ENCODE measurements at places on chromosomes 16 and 17.

DNA sequence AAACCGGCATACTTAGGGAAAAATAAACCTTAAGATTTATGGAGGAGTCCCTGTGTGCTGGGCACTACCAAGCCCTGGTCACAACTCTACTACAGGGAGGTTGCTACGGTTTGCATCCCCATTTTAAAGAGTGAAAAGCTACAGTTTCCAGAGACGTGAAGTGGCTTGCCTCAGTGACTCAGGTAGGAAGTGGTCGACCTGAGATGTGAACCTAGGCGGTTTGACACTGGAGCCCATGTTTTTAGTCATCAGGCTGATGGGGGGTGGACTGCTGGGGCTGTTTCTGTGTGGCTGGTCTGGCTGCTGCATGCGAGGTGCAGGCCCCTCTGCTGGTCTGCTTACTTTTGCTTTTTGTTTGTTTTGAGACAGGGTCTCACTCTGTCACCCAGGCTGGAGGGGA is 6.6 kb downstream of the COX6A2 start:
- peak; percentile 89 for DNase-seq

- DNase-seq: no peak
Observed at GRCh38 chr17:27577121-27577761, 53.7 kb upstream of the LGALS9 start.

GRCh38 chr16:71499775-71500364 is 10.7 kb upstream of the ZNF19 start:
- DNase-seq: peak; percentile 68

DNA sequence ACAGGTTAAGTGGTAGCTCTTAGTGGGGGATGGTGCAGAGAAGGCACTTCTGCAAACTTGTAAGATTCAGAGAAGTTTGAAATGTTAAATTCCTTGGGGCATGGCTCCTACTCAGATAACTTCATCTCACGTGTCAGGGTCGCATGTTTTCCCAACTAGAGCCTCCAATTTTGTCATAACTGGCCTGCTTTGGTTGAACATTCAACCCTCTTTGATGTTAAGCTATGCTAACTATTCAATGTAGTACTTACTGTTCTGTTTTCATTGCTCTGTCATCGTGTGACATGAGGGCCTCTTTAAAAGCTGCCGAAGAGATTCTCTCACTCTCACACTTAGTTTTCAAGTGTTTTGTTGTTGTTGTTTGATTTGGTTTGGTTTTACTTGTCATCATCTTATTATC is 280.8 kb downstream of the CDH11 start:
- no peak for DNase-seq

DNA sequence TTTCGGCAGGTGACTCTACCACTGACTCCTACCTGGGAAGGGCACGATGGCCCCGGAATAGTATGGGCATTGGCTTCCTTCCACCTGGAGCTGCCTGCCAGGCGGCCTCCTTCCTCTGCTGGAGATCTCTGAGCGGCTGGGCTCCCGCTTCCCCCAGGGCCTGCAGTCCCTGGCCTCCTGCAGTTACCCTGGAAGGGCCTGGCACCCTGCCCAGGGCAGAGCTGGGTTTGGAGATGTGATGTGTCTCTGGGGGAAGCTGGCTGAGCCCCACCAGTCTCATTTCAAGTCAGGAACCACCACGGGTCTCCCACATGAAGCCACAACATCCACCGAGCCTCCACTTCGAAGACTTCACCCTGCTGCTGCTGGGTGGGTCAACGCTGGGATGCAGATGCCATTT is 97.9 kb downstream of the IRF8 start:
- no peak for DNase-seq

GRCh38 chr17:67707442-67707841 is 10.3 kb upstream of the NOL11 start:
- DNase-seq: no peak

- no peak for DNase-seq
Observed at GRCh38 chr16:1834096-1834495, 7.1 kb downstream of the FAHD1 start.

DNA sequence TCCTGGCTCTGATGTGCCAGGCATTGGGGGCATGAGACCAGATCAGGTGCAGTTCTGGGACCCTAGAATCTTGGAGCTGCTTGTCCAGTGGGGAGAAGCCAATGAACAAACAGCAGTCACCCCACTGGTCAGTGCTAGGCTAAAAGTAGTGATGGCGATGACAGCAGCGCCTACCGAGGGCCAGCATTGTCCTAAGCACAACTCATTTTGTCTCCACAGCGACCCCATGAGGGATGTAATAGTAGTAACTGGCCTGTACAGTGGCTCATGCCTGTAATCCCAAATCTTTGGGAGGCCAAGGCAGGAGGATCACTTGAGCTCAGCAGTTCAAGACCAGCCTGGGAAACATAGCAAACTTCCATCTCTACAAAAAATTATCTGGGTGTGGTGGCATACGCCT is 6.2 kb downstream of the SMCR8 start:
- no peak for DNase-seq

DNA sequence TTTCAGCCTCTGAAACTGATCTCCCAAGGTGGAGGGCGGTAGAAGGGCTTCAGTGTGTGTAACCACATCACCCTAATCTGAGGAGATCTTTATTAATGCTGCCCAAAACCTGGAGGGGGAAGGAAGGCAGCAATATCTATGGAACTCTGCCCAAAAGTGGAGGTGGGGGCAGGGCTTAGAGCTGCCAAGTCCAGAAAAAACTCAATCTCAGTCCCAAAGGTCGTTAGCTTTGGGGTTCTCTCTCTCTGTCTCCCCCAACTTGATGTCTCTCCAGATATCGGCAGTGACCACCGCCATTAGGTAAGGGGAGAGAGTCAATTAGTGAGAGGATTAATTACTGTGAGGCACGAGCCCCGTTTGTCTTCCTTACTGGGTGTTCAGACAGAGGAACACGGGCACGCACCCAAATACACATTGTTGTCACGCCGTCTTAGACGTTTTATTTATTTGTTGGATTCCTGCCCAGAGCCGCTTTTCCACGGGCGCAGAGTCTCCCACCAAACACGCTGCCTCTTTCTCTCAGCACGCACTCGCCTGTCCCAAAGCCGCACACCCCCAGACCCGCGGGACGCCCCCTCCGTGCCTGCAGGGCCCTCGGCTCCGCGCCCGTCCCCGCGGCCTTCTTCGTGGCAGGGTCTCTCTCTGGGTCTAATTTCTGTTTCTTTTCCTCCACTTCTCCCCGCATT is 5.4 kb upstream of the LHX1 start:
- no peak for DNase-seq

GRCh38 chr16:85227084-85227945 is 115.0 kb upstream of the CIBAR2 start:
- no peak for DNase-seq

DNA sequence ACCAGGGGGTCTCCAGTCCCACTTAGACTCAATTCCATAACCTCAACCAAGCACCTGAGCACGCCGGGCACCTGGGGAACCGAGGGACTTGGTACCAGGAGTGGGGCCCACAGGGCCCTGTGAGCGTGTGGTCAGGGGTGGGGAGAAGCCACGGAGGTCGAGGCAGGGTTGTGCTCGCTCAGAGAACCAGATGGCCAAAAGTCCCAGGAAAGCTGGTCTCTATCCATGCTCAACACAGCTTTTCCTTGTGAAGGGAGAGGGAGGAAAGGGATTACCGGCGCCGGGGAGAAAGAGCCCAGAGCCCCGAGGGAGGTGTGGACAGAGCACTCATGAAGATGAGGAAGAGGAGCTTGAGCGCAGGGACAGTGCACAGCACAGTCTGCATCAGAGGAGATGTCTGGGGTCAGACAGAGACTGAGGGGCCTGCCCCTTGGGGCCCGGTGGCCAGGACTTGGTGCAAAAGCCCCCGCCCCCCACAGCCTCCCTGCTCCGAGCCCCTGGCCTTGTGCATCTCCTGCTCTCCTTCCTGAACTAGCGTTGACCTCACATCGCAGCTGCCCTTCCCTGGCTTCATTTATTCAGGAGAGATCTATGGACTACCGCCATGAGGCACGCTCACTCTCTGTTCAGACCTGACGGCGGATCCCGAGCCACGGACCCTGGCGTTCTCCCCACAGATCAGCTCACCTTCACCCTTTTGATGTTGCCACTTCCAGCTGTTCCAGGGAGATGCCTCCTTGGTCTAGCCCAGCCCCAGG is 355.4 kb upstream of the TNRC6C start:
- DNase-seq: no peak

- DNase-seq: no peak
Observed at GRCh38 chr17:82151106-82151957, 53.3 kb upstream of the FASN start.

- no peak for DNase-seq
Observed at GRCh38 chr17:2701161-2701995, 10.2 kb downstream of the CLUH start.

- no peak for DNase-seq
Observed at GRCh38 chr17:46958041-46958591, 20.9 kb downstream of the RPRML start.

- no peak for DNase-seq
Observed at GRCh38 chr16:70708366-70709246, 22.8 kb upstream of the MTSS2 start.

DNA sequence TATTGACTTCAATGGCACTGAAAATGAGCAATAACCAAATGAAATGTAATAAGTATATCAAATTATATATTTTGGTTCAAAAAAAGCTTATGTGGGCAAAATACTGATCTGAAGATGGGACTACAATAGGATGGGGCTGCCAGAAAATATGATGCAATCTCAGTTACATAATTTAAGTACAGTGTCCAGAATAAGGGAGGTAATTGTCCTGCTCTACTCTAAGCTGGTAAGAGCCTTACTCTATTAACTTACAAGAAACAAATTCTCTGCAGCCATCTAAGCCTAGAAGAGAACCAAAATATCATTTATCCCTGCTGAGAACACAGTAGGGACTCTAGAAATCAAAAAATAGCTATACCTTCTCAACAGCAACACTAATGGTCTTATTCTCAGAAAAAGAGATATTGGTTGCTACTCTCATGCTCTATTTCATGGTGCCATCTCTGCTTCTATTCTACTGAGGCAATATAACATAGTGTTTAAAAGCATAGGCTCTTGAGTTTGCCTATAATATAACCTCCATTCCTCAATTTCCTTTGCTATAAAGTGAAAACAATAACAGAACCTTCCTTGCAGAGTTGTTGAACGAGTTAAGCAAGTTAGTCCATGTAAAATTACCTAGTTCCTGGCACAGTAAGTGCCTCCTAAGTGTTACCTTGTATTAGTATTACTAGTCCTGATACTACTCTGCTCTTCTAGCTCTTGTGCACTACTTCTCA is 19.9 kb downstream of the NQO1 start:
- DNase-seq: no peak

GRCh38 chr17:14451729-14452191 is 150.9 kb downstream of the HS3ST3B1 start:
- DNase-seq: no peak
